NCI-H1694 treated with DMSO at 0.1 percent for 48 hours (cell line): ENCODE measurements at places on chromosomes 5 and 9.

GRCh38 chr9:136694163-136694871 is 7.1 kb upstream of the AGPAT2 start:
- no peak for DNase-seq

DNA sequence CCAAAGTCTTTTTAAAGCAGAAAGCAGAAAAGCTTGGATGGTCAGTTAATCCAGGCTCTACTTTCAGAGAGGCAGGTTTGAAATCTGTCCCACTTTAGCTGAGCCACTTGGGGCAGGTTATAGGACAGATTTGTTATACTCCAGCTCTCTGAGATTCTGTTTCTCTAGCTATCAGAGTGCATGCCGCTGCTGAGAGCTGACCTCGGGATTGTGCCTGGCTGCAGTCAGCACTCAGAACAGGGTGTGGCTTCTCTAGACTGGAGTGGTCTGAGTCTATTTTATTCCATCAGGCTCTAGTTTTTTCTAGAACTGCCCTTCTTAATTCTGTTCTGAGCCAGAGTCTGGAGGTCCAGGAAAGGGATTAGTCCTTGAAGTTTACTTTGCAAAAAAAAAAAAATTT is 67.7 kb downstream of the NDFIP1 start:
- no peak for DNase-seq

GRCh38 chr5:135996611-135997010 is 32.2 kb upstream of the TGFBI start:
- no peak for DNase-seq

DNA sequence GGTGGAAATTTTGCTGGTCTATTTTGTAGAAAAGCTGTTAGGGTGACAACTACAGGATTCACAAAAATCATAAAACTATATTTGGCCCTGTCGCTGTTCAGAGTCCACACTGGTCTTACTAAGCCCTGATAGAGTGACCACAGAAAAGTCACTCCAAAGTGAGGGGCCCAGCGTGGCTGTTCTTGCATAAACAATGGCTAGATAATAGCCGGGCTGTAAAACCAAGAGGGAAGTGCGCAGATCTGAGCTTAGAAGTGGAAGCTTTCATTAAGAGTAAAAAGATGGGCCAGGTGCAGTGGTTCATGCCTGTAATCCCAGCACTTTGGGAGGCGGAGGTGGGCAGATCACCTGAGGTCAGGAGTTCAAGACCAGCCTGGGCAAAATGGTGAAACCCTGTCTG is 15.5 kb upstream of the CTSL start:
- DNase-seq = no peak

DNA sequence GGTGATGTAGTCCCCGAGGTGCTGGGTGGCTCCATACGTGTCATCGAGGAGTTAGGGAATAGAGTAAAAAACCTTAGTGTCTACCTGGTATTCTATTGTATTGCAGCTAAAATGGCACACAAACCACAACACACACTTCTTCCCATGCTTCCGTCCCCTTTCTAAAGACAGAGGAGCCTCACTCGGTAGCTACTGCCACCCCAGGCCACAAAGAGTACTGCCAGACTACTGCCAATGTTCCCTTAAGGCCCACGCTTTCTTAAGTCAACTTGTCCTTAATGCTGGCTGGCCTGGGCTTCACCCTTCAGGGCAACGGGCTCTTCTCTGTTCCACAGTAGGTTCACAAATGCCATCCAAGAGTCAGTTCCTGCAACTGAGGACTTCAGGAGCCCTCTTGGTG is 673.0 kb downstream of the ELAVL2 start:
- no peak for DNase-seq

DNA sequence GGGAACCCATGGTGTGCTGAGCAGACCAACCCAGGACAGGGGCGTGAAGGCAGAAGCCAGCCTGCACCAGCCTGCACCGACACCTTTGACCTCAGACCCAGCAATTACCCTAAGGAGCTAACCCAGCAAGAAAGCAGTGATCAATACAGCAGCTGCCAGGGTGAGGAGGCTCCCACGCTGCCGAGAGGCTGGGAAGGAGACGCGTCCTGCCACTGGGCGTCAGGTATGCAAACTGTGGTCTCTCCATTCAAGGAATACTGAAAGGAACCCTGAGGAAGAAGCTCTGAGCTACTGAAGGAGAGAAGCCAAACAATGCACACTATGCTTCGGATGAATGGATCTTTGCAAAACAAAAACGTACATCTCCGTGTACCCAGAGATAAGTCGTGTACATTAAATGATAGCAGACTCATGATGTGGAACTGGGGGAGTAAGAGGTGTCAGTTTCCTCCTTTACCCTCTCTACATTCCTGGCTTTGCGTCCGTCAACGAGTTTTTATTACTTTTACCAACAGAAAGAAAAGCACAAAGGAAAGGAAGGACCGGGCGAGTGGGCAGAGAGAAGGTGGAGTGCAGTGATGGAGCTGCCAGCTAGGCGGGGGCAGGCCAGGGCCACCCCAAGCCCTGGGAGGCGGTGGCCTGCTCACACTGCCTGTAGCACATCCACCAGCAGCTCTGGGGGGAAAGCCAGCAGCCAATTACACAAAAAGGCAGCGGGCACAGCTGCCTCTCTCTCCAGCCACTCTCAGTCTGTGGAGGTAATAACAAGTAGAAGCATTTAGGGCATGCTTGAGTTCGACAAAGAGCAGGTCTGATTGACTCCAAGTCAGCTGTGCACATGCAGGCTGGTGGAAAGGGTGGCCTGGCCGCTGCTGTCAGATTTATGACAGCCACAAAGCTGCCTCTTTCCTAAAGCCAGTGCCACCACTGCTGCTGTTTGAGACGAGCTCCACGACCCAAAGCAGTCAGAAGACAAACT is 29.3 kb downstream of the RASGEF1C start:
- no peak for DNase-seq

- no peak for DNase-seq
These were observed 46.8 kb downstream of the FREM1 start for GRCh38 chr9:14863402-14863801.

DNA sequence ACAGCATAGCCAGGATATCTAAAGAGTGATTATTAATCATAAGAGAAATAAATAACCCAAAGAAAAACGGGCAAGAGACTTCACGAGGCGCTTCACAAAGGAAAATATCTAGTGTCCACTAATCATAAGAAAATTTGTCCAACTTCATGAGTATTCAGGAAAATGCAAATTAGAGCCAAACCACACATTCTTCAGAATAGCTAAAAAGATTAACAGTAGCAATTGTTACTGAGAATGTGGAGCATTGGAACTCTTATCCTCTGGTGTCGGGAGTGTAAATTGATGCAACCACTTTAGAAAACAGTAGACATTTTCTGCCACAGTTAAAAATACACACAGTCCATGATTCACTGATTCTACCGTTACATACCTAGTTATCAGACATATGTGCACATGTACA is 145.7 kb downstream of the CWC27 start:
- no peak for DNase-seq

DNA sequence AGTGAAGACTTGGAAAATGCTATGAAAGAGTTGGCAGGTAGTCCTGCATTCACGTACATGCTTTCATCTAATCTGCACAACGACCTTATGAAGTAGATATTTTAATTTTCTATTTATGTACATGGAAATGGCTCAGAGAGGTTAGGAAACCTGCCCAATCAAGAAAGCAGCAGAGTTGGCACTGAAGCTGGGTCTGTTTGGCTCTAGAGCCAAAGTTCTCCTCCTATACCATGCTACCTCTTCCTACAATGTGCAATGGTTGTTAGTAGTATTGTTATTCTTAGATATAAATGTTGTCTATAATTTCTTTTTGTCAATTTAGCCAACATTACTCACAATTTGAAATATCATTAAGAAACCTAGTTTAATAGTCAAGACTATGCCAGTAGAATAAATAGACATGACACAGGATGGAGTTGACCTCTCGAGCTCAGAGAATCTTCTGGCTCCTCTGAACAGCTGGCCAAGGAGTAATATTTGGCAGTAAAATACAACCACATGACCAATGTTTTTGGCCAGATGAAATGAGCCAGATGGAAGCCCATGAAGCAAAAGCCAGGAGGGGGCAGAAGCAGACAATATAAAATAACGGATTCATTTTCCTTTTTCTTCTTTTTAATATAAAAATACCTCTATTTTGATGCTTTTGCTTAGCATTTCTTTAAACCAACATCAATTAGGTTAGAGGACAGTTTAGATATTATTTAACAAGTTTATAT is 542.3 kb downstream of the PDE4D start:
- peak; percentile 91 for DNase-seq

DNA sequence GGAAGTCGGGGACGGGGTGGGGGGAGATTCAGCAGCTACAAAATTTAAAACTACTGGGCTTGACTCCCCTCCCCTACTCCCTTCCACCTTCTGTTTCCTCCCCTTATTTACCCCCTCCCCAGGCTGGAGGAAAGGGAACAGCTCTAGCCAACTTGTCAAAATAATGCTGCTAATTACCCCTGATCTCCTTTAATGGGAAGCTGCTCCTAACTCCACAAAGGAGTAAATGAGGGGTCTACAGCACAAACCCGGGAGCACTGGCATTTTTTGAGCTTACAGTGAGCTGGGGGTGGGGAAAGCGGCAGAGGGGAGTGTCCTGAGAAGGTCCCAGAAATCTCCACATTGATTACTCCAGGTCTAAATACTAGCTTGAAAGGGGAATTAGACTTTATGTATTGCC is 3.1 kb downstream of the PTCH1 start:
- no peak for DNase-seq

DNA sequence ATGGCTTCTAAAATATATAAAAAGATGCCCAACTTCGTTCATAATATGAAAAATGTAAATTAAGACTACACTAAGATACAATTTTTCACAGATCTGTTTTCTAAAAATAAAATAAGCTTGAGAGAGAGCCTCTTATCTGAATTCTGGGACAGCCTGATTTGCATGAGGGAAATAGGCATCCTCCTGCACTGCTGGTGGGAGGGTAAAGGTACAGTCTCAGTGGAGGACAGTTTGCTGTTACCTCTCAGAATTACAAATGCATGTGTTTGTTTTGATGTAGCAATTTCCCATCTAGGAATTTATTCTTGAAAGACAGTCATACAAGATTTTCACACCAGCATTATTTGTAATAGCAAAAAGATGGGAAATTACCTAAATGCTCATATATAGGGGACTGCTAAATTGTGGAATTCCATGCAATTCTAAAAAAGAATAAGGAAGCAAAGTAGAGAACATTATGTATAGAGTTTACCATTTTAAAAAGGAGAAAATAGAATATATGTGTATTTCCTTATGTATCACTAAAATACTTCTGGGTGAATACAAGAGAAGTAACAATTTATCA is 75.7 kb downstream of the ZSWIM6 start:
- DNase-seq = no peak

GRCh38 chr9:37251452-37251851 is 131.1 kb downstream of the ZCCHC7 start:
- DNase-seq = no peak

DNA sequence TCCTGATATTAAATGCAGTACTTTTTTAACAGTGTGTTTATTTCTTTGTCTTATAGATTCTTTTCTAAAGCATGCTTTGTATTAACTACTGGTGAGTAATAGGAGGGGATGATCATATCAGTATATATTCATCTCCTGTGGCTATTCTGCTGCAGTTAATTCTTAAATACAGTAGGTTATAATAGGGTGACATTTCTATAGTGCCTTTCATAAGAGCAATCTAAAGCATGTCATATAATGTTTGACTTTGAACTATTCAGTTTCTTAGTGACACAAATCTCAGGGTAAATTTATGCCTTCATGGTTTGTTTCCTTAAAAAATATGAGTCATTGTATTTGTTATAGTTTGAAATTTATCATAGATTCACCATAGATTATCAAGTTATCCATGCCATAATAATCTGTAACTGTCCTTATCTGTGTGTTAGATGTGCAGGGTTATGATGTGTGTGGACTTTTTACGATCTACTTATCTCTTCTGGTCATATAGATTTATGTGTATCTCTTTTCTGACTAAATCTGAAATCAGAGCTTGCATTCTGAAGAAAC is 1019.5 kb downstream of the NR2F1-AS1 start:
- DNase-seq = no peak

DNA sequence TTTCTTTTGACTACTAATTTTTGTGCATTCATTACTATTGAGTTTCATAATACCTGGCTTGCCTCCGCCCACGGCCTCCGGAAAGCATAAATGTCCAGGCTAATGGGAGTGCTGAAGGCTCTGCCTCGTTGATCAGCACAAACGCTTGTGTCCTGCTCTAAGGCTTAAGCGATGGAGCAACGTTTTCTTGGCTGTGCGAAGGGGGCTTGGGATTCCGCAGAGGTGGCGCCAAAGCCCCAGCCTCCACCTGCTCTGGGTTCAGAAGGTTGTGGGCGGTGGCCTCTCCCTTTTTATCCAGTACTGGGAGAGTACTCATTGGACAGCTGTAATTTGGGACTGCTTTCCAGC is 19.7 kb downstream of the ANXA2R start:
- peak; percentile 73 for DNase-seq

GRCh38 chr9:6133346-6134063 is 82.1 kb upstream of the IL33 start:
- no peak for DNase-seq

DNA sequence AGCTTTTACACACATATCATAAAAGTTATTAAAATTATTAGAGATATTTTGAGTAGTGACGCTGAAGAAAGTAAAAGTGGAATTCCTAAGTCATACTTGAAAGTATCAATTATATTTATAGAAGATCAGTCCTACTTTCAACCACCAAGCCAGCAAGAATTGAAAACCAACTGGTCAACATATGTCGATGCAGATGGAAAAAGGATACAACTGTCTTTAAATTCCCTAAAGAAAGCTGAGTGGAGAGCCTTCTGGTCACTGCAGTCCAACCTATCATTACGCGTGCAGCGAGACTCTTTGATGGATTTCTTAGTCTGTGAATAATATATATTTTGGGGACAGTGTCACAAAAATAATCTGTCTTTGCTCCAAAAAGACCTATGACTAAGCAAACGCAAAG is 15.3 kb downstream of the MEF2C start:
- DNase-seq = no peak

GRCh38 chr9:131500377-131500776 is 2.3 kb upstream of the POMT1 start:
- DNase-seq = no peak

- DNase-seq = no peak
These were observed 584.3 kb upstream of the TUSC1 start for GRCh38 chr9:26262421-26263107.

DNA sequence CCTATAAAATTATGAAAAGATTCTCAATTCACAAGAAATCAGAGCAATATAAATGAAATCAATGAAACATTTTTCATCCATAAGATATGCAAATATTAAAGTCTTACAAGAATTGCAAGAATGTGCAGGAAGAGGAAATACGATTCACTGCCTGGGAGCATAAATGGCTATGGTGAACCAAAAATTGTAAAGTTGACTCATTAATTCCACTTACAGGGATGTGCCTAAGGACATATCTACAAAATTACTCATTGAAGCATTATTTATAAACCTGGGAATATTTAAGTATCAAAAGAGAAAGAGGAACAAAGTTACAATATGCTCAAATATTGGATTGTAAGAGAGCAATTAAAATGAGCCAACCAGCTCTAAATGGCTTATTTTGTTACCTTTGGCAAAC is 6.9 kb upstream of the NIPSNAP3A start:
- no peak for DNase-seq

- DNase-seq = no peak
These were observed 82.8 kb upstream of the TAS2R1 start for GRCh38 chr5:9712911-9713310.

GRCh38 chr5:140143521-140144258 is 18.0 kb downstream of the IGIP start:
- no peak for DNase-seq

GRCh38 chr9:76423216-76424177 is 29.3 kb upstream of the RFK start:
- DNase-seq = no peak
